ENCODE measurements at places on chromosomes 1 and 21.

DNA sequence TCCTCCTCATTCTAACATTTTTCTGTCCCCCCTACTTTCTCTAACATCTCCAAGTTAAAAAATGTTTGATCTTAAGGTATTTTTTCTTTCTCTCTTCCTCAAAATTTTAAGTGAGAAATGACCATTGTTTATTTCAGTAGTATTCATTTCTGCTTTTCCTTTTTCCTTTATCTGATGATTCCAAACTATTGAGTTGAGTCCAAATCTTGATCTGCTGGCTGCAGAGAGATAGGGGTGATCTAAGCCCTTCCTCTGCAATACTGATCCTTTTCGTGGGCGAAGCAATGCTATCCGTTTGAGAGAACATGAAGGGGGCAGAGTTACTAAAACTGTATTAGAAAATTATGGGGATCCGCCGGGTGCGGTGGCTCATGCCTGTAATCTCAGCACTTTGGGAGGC lies 516 bp upstream of the NMNAT2 start:
- no peak for DNase-seq

- DNase-seq = no peak
Measured at GRCh38 chr1:231170875-231171274, 9.0 kb downstream of the TRIM67 start.

GRCh38 chr1:179251675-179252074 lies 22.2 kb upstream of the ABL2 start:
- DNase-seq = no peak

DNA sequence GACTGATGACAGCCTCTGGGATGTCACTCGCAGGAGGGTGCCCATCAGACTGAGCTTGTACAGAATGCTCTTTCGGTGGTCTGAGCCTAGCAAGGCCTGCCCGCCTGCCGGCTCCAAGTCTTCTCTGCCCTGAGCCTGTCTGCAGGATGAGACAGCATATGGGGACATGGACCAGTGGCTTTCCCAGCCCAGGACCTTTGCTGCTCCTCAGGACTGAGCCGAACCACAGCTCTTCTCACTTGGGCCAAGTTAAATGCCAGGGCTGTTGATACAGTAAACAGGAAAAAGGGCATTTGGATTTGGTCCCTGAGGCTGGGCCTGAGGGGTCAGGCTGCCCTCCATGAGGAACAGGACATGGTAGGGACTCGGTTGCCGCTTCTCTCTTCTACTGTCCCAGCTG lies 64.3 kb upstream of the EPS8L3 start:
- DNase-seq = no peak

- DNase-seq = no peak
Measured at GRCh38 chr1:46802901-46803574, 4.2 kb downstream of the CYP4B1 start.

GRCh38 chr1:235513495-235514366 lies 9.5 kb upstream of the B3GALNT2 start:
- peak; percentile 51 for DNase-seq

Measured in naive thymus-derived CD4-positive, alpha-beta T cell (primary cell).